ENCODE measurements at places on chromosomes 2 and 18.

DNA sequence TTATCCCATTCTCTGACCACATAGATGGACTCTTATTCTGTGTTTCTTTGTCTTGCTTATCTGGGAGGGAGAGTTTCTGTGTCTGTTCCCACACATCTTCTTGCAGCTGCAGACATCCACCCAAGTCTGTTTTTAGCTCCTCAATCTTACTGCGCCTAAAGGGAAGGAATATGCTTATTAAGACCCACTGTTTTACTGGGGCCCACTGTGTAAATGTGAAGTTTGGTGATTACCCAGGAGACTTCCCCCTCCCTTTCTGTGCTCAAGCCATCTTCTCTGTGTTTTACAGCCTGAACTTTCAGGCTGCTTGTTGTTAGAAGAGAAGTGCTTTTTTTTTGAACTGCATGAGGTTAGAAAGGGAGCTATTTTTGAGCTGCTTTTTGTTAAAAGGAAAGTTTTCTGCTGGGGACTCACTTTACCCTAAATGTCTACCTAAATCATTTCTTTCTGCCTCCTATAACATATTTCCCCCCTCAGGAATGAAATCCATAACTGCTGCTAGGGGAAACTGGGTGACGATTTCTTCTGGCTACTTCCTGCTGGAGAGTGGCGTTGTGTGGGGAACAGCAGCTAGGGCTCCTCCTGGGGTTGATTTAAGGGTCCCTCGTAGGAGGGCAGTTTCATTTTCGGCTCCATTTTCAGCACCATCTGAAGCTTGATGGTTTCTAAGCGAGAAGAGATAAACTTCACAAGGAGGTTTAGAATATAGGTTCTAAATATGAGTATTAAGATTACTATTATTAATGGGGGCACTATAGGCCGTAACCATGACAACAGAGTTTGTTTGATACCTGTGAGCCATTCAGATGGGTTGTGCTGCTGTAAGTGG lies 39.5 kb upstream of the GMCL1 start:
- DNase-seq, result no peak

- DNase-seq, result no peak
Measured at GRCh38 chr18:36724591-36725001, 104.2 kb downstream of the TPGS2 start.

DNA sequence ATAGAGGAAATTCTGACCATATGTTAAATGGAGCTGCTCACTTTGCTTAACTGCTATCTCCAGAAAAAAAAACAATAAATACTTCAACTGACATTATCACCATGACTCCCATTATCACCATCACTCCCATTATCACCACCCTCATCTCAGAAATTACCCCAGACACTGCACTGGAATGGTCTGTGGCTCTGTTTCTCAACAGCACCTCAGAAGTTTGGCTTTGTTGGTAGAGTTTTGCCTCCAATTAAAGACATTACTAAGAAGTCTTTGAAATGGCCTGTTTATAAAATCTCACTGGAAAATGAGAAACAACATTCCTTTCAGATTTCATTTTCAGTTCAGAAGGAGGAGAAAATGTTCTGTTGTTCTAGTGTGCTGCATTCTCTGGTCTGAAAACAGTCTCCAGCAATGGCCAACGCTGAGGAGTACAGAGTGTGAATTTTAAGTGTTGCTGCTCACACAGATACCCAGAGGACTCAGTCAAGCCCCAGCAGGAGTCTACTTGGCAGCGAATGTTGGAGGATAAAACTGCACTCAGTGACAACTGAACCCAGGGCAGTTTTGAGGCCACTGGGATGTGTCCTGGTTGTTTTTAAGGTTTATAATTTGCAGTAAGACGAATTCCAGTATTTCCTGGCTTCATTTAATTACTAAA lies 364.5 kb upstream of the CDH2 start:
- no peak for DNase-seq

DNA sequence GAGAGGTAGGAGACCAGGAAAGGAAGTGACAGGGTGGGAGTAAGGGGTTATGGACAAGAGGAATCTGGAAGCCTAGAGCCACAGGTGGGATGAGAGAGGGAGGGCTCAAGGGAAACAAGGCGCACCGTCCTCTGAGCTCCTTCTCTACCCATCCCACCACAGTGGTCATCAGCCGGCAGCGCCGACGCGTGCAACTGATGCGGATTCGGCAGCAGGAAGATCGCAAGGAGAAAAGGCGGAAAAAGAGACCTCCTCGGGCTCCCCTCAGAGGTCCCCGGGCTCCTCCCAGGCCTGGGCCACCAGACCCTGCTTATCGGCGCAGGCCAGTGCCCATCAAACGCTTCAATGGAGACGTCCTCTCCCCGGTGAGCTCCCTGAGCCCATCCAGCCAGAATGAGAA lies 5.2 kb downstream of the TMEM198 start:
- no peak for DNase-seq

GRCh38 chr2:237450583-237450982 lies 36.5 kb upstream of the MLPH start:
- no peak for DNase-seq

DNA sequence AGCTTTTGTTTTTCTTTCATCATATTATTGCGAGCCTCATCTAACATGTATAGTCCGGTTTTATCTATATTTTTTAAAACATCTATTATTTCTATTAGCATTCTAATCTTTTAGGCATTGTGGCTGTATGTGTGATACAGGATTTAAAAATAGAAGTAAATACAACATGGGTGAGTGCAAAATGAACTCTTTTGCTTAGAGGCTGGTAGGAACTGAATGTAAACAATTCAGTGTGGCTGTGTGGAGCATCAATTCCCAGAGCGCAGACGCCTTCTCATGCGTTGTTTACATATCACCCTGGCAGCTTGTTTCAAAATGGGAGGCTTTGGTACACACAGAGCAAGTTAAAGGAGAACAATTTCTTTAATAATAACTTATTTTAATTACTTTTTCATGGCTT lies 836 bp downstream of the DTNA start:
- peak; percentile 73 for DNase-seq

GRCh38 chr2:30439296-30439695 lies 7.8 kb upstream of the LCLAT1 start:
- no peak for DNase-seq

- DNase-seq, result no peak
Measured at GRCh38 chr2:119696005-119696404, 17.0 kb downstream of the TMEM177 start.

- DNase-seq, result no peak
Measured at GRCh38 chr2:86747711-86748639, 27.9 kb downstream of the RMND5A start.

DNA sequence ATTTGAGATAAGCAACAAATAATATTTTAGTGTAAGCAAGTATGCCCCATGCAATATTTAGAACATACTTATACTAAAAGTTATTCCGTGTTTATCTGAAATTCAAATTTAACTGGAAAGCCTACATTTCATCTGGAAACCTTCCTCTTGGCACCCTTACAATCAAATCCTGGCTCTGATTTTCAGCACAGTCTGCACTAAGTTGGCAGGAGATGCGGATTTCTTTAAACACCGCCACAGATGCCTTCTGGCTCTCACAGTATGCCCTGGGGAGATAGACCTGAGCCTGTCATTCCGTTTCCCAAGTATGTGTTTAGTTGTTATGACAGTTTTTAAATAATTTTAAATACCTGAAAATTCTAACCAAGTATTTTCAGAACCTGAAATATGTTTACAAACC lies 7.3 kb upstream of the MLPH start:
- DNase-seq, result no peak

- peak; percentile 17 for DNase-seq
Measured at GRCh38 chr2:113273027-113273551, 5.6 kb downstream of the PAX8 start.

- DNase-seq, result peak; percentile 63
Measured at GRCh38 chr2:156589381-156590079, 153.4 kb downstream of the GPD2 start.

- no peak for DNase-seq
Measured at GRCh38 chr2:119316066-119316465, 50.6 kb downstream of the C2orf76 start.

- DNase-seq, result peak; percentile 78
Measured at GRCh38 chr18:13112982-13113381, 105.6 kb upstream of the LDLRAD4 start.

DNA sequence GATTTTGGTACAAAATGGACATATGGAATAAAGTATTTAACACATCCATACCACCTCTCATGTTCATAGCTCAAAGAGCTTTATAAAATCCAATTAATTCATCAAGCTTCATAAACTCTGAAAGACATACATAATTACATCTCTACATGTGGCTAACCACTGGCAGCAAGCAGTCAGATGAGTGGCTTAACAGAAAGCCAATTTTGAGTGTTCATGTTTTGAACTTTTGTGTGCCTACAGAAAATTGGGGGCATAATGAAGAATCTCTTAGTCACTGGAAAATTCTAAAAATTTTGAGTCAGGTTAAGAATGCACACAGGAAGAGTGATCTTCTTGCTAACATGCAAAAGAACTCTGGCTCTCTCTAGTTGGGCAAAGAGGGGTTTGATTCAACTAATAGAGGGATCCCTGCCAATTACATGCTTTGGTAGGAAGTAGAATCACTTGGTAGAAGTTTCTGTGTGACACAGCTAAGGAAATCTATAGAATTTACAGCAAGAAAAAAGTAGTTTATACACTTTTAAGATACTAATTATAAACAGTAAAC lies 287.4 kb downstream of the NOL4 start:
- DNase-seq, result no peak

DNA sequence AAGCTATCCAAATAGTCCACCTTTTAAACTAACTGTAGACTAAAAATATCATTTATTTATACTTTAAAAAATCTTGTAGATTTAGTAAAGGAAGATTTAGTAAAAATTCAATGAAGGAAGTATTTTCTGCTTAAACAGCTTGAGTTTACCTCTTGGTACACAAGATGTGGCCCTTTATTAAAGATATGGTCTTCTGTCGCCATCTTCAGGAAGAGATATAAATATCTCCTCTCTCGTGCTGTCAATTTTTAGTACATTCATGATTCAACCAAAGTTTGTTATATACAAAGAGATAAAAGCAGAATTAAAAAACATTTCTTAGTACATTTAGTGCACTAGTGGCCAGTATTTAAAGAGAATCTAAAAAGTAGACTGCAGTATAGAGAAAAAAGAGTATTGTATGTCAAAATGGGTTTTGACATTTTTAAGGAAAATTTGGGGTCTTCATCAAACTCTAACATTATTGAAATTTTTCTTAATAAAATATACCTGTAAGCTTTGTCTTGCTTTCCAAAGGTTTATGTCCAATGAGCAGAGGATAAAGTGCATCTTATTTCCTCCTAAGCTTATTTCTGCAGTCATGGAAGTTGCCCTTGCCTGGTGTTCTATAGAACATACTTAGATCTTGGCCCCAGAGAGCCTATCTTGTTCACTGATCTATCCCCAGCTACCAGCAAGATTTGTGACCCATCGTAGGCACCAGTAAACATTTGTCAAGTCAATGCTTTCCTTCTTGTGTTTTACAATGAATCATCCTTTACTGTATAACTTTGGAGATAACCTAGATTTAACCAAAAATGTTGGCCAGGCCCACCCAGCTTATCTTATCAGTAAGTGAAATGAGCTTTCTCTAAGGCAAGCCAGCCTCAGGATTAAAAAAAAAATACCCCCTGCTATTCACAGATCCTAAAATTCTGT lies 18.5 kb upstream of the EML6 start:
- DNase-seq, result peak; percentile 30

DNA sequence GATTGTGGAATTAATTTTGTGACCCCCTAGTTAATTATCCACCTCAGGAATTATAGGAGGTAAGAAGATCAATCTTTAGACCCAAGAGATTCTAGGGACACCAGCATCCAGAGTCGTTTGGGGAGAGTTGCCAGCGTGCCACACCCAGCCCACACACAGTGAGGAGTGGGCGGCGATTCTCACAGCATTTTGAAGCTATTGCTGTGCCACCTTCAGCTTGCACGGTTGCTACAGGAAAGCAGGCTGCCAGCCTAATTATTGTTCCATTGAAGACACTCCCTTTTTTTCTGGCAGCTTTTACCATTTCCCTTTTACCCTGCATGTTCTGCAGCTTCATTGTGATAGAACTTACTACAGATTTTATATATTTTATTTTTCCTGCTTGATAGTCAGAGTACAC lies 13.1 kb upstream of the MYL12A start:
- no peak for DNase-seq

GRCh38 chr2:109510136-109511028 lies 103.4 kb downstream of the SEPTIN10 start:
- peak; percentile 22 for DNase-seq

- no peak for DNase-seq
Measured at GRCh38 chr2:240713928-240714746, 22.5 kb downstream of the AQP12A start.

DNA sequence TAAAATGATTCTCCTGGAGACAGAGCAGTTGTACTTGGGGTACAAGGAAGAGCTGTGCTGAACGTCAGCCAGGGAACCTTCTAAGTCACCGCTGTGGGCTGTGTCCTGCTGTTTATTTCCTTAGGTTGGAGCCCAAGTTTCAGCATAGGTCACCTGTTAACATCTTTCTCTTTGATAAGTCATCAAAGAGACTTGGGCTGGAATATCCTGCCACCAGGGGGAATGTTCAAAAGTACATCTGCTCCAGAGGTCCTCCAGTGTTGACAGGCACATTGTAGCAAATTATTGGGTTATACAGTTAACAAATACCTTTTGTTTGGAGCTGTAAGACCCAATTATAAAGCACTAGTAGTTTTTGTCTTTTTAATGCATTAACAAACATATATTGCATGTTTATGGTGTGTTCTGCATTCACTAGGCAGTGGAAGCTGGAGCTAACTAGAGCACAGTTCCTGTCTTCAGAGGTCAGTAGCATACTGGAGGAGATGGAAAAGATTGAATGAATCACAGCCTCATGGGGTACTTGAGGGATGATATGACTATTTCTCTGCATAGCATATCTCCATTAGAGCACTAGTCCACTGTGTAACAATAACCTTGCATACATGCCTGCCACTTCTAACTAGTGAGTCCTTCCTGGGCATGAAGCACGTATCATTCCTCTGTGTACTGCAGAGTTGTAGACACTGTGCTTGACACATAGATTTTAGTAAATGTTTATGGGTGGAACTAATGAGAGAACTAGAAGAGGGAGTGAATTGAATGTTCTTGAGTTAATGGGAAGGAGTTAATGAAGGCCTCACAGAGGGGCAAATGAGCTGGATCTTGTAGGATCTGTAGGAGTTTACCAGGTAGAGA lies 182.1 kb downstream of the AGAP1 start:
- DNase-seq, result no peak

- no peak for DNase-seq
Measured at GRCh38 chr2:45167920-45168629, 158.8 kb upstream of the SIX2 start.

GRCh38 chr2:162480067-162480466 lies 136.1 kb downstream of the GCA start:
- DNase-seq, result no peak

- peak; percentile 69 for DNase-seq
Measured at GRCh38 chr2:209236377-209236776, 187.5 kb upstream of the MAP2 start.

- no peak for DNase-seq
Measured at GRCh38 chr2:28736034-28736433, 15.6 kb upstream of the PPP1CB start.

GRCh38 chr2:209533391-209533790 lies 109.5 kb downstream of the MAP2 start:
- no peak for DNase-seq

GRCh38 chr2:85342156-85342555 lies 12.2 kb downstream of the RETSAT start:
- no peak for DNase-seq

GRCh38 chr18:8489761-8490160 lies 119.5 kb upstream of the RAB12 start:
- DNase-seq, result no peak

GRCh38 chr2:213490087-213490486 lies 205.8 kb downstream of the SPAG16 start:
- no peak for DNase-seq

- no peak for DNase-seq
Measured at GRCh38 chr2:18585526-18585925, 3.8 kb downstream of the NT5C1B start.
